ENCODE measurements at places on chromosomes 1 and 21.

DNA sequence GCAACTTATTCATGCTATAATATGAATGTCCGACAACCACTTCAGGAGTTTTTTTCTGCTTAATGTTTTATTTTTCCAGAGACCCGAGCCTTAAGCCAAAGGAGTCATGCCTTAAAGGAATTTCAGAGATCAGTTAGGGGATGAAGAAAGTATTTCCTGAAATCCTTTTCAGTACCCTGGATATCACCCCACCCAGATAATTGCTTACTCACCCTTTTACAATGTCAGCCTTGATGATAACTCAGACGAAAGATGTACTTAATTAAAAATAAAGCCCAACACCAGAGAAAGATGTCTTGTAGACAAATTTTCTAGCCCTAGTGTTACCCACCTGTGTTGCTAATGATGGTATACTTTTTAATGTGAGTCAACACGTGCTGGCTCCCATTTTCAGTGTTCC is 124.1 kb downstream of the XCL2 start:
- no peak for DNase-seq

GRCh38 chr1:6496365-6496721 is 4.9 kb upstream of the PLEKHG5 start:
- DNase-seq: no peak

DNA sequence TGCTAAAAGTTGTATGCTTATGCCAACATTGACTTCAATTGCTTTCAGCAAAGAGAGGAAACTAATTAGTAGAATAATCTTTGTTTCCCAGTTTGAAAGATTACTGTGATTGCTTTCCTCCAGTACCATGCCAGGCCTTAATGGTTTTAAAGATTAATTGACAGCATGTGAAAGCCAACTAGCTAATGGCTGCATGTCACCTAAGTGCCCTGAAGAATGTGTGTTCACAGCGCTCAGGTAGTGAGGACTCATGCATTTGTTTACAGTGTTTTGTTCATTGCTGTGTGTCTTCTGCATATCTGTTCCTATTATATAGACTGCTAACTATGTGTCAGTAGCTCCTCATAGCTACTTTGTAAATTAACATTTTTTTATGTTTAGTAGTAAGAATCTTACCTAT is 335.6 kb downstream of the LRRIQ3 start:
- DNase-seq: no peak

DNA sequence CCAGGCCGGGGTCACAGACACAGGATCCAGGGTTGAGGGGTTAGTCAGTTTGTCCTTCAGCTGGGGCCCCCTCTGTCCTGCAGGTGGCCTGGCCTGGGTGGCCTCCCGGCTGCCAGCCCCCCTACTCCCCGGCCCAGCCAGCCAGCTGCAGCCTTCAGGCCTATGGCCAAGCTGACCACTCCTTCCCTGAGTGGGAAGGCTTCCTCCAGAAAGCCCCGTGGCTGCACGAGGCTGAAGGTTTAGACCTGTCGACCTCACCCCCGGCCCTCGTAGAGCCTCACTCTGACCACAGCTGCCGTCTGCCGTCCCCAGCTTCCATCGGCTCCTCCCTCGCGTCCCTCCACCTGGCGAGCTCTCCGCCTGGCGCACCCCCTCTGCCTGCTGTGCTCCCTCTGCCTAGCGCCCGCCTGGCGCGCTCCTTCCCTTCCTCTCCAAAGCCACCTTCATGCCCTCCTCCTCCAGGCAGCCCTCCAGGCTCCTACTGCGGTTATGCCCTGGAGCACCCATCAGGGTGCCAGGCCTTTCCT is 9.6 kb downstream of the TTLL10 start:
- no peak for DNase-seq

DNA sequence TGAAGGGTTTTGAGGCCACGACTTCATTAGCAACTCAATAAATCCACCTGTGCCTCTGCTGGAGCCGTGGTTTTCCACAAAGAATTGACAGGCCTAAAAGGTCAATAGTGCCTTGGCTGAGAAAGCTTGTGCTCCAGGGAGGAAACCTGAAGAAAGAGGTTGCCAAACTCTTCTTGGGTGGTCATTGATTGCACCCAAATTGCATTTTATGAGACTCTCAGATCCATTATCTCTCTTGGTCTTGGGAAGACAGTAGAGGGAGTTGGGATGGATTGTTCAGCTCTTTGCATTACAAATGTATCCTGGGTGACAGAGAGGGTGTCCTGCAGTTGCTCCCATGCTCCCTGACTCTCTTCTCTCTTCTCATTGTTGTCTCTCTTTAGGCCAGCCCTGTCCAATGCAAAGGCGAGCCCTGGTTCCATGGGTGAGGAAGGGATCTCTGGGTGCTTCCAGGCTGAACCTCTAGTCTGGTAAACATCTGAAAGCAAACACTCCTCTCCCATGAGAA is 46.1 kb upstream of the HTR1D start:
- no peak for DNase-seq

- DNase-seq: no peak
Measured at GRCh38 chr1:40898431-40898901, 36.3 kb upstream of the CITED4 start.

GRCh38 chr1:26602378-26602959 is 72.9 kb downstream of the RPS6KA1 start:
- no peak for DNase-seq

GRCh38 chr1:161196521-161197451 is 2.1 kb downstream of the ADAMTS4 start:
- DNase-seq: no peak

DNA sequence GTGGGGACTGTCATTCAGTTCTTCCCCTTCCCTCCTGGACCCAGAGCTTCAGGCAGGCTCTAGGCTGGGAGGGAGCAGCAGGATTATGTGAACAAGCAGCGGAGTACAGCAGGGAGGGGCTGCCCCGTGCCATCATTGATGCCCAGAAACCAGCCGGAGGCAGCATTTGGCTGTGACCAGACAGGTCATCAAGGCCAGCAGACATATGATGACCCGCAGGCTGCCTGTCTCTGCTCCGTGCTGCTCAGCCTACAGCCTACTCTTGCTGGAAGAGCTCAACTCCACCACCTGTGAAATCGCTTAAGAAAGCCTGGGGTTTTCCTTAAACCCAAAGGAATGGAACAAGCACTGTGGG is 4.9 kb downstream of the KLHL21 start:
- no peak for DNase-seq

- no peak for DNase-seq
Measured at GRCh38 chr1:112011202-112011601, 21.7 kb upstream of the KCND3 start.

Measured in activated CD4-positive, alpha-beta T cell treated with anti-CD3 and anti-CD28 coated beads for 1 hour (primary cell).